Ammon's horn (tissue), 1 donor: ENCODE measurements at places on chromosomes 3 and 15.

- peak; percentile 43 for DNase-seq
Observed at GRCh38 chr3:173584093-173584837, 186.7 kb downstream of the NLGN1 start.

DNA sequence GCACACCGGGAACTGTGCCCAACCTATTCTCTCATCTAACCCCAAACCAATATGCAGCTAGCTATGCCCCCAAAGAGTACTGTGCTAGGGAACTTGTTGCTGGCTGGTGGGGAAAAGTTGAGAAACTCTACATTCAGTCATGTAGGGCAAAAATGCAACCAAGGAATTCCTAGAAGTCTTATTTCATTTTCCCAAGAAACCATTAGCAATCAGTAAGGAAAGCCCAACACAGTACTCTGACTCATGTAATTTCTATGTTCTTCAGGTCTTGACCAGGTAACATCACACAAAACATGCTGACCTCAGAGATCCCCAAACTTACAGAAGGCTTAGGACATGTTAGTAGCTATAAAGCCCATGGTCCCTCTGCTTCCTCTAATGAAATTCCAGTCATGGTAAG, 52.1 kb downstream of the TASOR start:
- DNase-seq, result no peak

- DNase-seq, result peak; percentile 88
Observed at GRCh38 chr3:134374105-134374790, at the start of gene AMOTL2. Gene AMOTL2 (minus strand): TSS chr3:134374447. CDS start chr3:134371433, 3,014 bp downstream.

- DNase-seq, result no peak
Observed at GRCh38 chr3:6248528-6248927, 612.4 kb upstream of the GRM7 start.

GRCh38 chr3:121739902-121740301, 9.6 kb downstream of the GOLGB1 start:
- DNase-seq, result no peak

DNA sequence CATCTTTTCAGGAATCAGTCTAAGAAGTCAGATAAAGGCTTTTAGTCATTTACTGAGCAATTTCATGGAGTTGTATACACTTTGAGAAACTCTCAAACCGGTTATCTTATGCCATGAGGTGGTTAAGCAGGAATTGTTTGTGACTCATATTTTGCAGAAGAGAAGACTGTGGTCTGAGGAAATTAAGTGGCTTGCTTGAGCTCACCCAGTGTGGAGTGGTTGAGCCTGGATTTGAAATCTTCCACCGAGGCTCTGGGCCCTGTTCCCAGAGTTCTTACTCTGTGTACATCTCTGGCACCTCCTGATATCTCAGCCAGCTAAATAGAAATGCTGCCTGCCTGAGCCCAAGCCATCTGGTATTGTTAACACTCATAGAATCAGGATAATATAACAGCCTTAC, 37.8 kb upstream of the BCL6 start:
- DNase-seq, result no peak

- peak; percentile 14 for DNase-seq
Observed at GRCh38 chr3:122497425-122497824, 17.3 kb downstream of the KPNA1 start.

DNA sequence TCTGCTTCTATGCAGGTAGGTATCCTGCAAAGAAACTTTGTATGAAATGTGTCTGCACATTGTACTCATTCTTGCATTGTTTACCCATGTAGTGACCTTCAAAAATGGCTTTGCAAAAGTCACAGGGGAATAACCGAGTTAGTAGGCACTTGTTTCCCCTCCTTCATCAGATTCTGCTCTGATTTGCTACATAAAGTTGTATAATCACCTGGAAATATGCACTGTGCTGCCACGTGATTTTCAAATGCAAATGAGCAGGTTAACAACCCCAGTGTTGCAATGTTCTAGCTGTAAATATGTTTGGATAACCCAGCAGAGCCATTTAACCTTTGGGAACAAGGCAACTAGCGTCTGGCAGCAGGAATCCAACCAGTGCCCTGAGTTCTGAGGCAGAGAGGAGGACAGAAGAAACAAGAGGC, at the start of gene KNG1:
Gene KNG1, plus strand, starts transcription at position 321 of the 419 bp plus-strand sequence. CDS start 184 bp downstream, outside the sequence.
- DNase-seq, result no peak

- DNase-seq, result no peak
Observed at GRCh38 chr3:42262525-42262924, 3.5 kb downstream of the CCK start.

DNA sequence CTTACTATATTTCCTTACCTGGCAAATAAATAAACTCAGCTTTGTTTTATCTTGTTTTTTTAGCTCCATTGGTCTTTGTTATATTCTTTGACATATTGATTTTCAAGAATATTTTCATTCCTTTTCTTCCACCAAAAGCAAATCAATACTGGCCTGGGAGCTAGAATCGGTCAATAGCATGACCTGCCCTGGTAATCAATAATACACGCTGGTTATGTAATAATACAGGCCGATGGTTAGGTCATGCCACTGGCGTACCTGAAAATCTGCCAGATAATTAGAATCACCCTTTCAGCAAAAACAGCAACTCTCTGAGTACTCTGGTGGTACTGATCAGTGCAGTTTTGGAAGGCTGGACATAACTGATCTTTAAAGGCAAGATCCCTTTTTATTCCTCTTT, 39.9 kb downstream of the PEAK1 start:
- no peak for DNase-seq

DNA sequence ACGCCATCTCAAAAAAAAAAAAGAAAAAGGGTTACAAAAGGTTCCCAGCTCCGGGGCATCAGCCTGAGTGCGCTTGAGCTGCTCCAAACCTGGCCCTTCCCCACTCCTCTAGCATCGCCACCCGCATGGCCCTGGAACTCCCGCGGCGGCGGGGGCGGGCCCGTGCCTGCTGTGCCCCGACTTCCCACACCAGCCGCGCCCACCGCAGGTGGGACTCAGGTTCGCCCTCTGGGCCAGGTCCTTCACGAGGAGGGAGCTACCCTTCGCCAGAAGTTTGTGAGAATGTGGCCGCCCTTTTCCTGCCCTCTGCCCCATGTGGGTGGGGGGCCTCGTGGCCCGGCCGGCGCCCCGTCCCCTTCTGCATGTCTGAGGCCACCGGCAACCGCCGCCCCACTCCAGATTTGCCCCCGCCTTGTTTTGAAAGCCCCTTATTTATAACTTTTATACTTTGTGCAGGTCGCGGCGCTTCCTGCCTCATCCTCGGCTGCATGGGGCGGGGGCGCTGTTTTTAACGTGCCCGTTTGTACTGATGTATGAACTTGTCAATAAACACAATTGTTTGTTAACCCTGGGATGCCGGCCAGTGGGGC, 507 bp upstream of the JMJD7 start:
- no peak for DNase-seq

DNA sequence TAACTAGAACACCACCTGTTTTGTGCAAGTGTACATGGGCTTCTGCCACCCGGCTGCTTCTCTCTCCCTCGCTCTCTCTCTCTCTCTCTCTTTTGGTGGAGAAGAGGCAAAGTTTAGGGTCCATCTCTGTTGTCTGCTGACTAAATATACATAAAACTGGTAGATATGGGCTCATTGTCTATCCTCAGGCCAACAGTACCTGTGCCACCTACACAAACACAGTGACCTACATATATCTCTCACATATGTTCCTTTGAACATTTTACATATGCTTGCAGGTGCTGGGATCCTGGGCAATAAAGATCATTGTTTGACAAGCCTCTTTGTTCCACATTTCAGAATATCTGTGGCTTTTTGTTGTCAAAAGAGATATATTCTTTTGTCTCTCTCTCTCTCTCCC, 256.3 kb upstream of the KCNH8 start:
- no peak for DNase-seq

GRCh38 chr15:71792521-71792920, 17.8 kb upstream of the NR2E3 start:
- no peak for DNase-seq

- DNase-seq, result no peak
Observed at GRCh38 chr15:97196048-97197014, 764.2 kb upstream of the ARRDC4 start.

DNA sequence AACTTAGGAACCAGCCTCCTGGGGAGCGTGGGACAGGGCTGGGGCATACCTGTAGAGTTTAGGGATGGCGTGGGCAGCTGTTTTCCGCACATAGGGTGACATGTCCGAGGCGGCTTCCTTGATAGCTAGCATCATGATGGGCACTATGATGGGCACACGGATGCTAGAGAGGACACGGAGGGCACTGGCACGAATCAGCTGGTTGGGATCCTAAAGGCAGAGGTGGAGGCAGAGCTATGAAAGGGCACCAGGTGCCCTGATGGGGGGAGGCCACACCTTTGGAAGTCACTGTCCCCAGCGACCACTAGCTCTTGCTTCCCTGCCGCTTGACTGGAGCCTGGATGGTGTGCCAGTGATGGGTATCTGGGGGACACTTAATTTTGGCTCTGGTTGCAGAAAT, 28.3 kb downstream of the AP3B2 start:
- DNase-seq, result no peak

DNA sequence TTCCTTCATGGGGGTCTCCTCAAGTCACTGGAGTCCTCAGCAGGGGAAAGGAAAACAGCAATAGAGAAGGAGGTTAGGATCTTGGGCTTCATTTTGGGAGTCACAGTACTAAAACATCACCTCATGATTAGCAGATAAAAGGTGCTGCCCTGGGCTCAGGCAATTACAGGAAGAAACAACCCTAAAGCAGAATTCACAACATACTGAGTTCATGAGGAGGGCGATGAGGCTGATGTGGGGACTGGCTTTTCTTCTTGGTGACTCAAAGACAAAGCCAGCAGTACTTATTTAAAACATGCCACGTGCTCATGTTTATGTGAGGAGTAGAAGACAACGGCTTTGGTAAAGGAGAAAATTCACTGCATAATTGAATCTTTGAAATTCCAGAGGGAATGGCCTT, 822.3 kb upstream of the CFAP20DC start:
- DNase-seq, result no peak

DNA sequence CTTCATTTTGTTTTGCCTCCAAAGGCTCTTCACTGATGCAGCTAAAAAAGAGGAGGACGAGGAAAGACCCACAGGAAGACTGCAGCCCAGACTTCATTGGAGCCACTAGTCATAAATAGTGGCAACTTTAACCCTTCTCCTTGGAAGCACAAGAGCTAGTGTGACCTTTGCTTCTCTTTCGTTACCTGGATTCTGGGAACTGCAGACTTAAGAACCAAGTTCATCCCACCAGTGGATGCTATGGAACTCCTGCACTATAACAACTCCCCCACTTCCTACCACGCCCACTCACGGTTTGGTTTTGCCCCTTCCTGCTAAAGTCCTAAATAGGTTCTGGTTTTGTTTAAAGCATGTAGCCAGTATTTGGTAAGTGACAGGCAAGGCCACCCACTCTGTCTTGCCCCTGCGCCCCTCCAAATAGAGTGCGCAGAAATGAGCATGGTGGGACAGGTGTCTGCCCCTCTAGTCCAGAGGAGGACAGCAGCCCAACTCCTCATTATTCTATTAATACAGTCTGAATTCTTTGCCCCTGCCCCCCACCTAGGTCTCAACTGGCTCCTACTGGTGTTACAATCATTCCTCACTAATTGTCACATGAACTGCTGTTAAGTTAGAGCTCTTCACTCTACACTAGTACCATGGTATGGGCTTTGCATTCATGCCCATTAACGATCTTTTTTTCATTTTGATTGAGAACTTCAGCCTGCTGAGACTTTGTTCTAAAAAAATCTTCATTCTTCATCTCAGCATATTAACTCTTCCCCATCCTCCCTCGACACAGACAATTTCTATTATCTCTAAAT, 504.6 kb downstream of the FOXP1 start:
- DNase-seq, result no peak

DNA sequence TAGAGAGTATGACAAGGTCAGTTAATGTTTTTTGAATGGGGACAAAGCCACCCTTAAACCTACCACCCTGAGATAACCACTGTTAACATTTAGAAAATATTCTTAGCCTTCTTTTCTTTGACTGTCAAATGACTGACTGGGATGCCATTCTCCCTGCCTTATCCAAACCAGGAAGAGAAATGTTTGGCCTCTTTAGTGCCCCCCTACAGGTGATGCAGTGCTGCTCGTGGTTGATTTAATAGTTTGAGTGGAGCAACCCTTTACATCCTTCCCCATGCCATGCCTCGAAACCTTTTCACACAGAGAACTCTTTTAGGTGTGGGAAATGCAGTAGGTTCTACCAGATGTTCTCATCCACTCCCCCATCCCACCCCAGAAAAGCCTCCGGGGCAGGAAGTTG, 38.7 kb upstream of the UMPS start:
- no peak for DNase-seq

DNA sequence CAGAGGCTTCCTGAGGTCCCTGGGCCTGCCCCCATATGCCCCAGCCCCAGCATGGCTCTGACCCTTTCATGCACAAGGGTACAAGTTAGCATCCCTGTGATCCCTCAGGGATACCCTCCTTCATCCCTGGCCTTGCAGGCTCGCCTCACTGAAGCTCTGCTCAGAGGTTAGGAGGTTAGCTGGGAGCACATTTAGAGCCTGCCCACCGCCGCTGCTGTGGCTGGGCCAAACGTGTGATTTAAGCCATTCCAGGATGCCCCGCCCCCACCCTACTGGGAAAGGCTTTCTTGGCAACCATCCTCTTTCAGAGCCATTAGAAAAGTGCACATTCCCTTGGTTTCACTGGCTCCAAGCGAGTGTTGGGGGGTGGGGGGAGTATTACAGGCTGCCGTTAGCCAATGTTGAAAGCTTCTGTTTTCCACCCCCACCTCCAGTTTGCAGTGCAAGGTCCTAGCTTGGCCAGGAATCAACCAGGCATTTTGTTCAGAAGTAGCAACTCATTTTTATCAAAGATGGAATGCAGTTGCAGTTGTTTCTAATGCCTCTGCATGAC, 6.3 kb upstream of the HES1 start:
- DNase-seq, result peak; percentile 50
